ENCODE measurements at places on chromosomes 2 and 18.

GRCh38 chr2:102317715-102318114 is 6.4 kb downstream of the IL1RL1 start:
- no peak for DNase-seq

GRCh38 chr2:208415897-208416296 is 9.3 kb downstream of the PTH2R start:
- DNase-seq: no peak

GRCh38 chr2:172372436-172372835 is 55.0 kb upstream of the ITGA6 start:
- DNase-seq: no peak

DNA sequence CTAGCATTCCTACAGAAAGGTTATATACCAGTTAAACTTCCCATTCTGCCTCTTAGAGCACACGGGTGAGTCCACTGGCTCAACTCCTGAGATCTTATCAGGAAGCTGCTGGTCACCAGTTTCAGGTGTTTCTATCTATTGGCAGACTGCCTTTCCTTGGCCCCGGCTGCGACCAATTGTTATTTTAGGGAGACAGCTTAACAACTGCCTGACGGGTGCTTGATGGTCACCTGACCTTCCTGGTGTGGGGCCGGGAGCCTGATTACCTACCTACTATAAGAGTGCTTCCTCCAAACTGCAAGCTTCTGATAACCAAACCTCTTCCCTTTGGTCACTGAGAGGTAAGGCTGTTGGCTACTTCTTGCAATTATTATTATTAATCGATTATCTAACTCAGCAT is 122.1 kb upstream of the XIRP2 start:
- no peak for DNase-seq

GRCh38 chr18:46702471-46702870 is 45.5 kb upstream of the LOXHD1 start:
- DNase-seq: no peak

- no peak for DNase-seq
These were observed 102.3 kb upstream of the CYRIA start for GRCh38 chr2:16767789-16768476.

DNA sequence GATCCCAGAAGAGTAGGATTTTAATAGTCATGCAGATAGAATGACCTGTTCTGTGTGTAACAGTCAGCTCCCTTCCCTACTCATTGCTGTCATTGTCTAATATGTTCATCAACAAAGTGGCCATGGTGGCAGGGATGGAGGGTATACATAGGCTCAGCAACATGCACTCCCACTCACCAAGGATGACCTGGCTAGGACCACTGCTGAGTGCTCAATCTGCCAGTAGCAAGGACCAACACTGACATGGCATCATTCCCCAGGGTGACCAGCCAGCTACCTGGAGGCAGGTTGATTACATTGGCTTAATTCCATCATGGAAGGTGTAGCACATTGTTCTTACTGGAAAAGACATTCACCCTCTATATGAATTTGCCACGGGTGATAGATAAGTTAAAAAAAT is 401.7 kb upstream of the CELF4 start:
- no peak for DNase-seq

- DNase-seq: no peak
These were observed 2.9 kb downstream of the ACKR3 start for GRCh38 chr2:236572482-236572881.
